H9 (cell line): ENCODE measurements at places on chromosomes 4 and X. TPM values are rescaled to one million over a fixed set of nuclear protein-coding genes. Genes with fewer than 3 reads are reported as not detected.

DNA sequence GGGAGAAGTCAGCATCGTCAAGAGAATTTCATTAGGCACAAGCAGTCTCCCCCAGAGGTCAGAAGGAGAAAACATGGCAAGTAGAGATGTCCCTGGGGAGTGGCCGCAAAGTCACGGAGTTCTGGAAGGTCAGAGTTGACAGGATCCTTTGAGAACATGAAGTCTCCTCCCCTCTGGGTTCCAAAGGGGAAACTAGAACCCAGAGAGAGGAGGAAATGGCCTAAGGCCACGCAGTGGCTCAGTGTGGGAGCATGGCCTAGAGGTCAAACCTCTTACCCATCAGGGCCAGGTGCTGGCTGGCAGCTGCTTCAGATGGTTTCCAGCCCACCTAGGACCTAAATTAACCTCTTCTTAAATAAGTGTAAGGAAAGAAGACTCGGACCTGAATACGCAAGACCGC, 884 bp downstream of the IDH3G start:
- no peak overlapping the region for H3K27ac ChIP-seq
- no peaks in the 10 kb centered on the region for H3K27me3 ChIP-seq
- peaks cover 34% of the 10 kb centered on the region for H3K36me3 ChIP-seq
- H3K4me1 ChIP-seq, result no peaks in the 10 kb centered on the region
- no peak for DNase-seq

GRCh38 chr4:1328267-1329155, 18.5 kb upstream of the UVSSA start:
- H3K27me3 ChIP-seq, result no peaks in the 10 kb centered on the region
- H3K4me1 ChIP-seq, result no peaks in the 10 kb centered on the region
- H3K27ac ChIP-seq, result no peak overlapping the region
- DNase-seq, result no peak

DNA sequence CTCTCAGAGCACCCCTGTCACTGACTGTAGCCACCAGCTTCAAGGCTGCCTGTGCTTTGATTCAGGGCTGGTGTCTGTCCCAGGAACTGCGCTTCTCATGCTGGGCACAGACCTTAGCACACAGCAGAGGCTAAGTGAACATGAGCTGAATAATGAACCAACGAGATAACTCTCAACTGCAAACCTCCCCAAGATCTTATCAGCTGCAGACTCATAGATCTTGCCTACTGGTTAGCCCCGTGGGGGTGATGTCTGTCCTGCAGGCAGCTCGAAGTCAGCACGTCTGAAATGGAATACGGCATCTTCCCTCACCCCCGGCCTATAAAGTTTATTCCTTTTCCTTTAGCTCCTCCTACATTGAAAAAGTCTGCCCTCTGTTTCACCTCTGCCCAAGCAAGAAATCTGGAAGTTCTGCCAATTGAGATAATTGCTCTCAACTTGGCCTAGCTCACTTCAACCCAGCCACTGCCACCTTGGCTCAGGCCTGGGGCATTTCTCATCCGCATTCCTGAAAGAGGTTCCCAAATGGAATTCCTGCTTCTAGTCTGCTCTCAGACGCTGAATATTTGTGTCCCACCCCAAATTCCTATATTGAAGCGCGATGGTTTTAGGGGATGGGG, 73.7 kb downstream of the GATB start:
- no peak overlapping the region for H3K27ac ChIP-seq
- no peaks in the 10 kb centered on the region for H3K4me1 ChIP-seq
- no peak for DNase-seq
- no peak overlapping the region for H3K4me3 ChIP-seq
- peaks cover 6% of the 10 kb centered on the region; the same call in 1 of the 2 replicates for H3K36me3 ChIP-seq

DNA sequence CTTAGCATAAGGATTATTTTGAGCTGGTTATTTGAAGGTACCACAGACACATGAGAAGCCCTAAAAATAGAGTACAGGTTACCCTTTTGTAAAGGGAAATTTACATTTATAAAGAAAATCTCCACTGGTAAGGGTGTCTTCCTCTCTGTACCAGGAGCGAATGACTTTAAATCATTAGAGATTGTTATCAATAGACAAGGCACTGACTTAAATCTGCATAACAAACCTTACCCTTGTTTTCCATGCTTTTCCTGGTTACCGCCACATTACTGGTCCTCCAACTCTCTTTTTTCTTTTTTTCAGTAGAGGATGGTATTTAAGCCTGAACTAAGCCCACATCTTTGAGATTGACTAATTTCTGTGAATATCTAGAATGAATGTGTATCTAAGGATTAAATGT, 129.8 kb downstream of the SLC7A11 start:
- no peak for DNase-seq
- H3K27me3 ChIP-seq, result no peaks in the 10 kb centered on the region
- H3K36me3 ChIP-seq, result peaks cover 11% of the 10 kb centered on the region

The NLRP2B gene
- not detected in 2 replicates for total RNA-seq

The ENPEP gene
- total RNA-seq, result 0.44 and 0.83 TPM in 2 replicates

The PDGFC gene
- total RNA-seq, result 3.9 and 4.5 TPM in 2 replicates

The ARHGAP6 gene
- 0.07 and 0.15 TPM in 2 replicates for total RNA-seq

The KCTD8 gene
- 0.94 and 1.1 TPM in 2 replicates for total RNA-seq
